Stomach (tissue), 19 donors: ENCODE measurements at places on chromosomes 6 and 20. TPM values are rescaled to one million over a fixed set of nuclear protein-coding genes. Genes with fewer than 3 reads are reported as not detected.

DNA sequence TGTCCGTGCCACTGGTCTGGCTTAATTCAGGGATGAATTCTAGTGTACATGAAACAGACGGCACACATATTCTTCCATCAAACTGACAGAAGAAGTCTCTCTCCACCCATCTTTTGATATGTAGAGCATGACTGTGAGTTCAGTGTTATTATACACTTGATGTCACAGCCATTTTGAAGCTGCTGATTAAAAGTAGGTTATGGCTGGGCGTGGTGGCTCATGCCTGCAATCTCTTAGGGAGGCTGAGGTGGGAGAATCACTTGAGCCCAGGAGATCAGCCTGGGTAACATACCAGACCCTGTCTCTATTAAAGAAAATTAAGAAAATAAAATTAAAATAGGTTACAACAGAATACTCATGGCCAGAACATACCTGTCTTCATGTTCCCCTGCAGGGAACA lies 20.7 kb downstream of the C6orf15 start:
- DNase-seq, result no peak

Gene CDC25B
- total RNA-seq, result 9.4 TPM

Gene SMPDL3A
- total RNA-seq, result 14.6 TPM

Gene PRICKLE4
- total RNA-seq, result 4.4 TPM

GRCh38 chr20:20409331-20409730 lies 41.4 kb downstream of the INSM1 start:
- no peak for DNase-seq

Gene MICB
- total RNA-seq, result not detected

GRCh38 chr6:113644861-113645575 lies 212.1 kb upstream of the MARCKS start:
- no peak for DNase-seq

DNA sequence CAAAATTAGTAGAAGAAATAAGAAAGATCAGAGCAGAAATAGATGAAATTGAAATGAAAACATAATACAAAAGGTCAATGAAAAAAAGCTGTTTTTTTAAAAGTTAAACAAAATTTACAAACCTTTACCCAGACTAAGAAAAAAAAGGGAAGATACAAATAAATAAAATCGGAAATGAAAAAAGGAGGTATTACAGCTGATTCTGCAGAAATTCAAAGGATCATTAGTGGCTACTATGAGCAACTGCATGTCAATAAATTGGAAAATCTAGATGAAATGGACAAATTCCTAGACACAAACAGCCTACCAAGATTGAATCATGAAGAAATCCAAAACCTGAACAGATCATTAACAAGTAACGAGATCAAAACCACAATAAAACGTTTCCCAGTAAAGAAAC lies 59.2 kb downstream of the ZFP64 start:
- DNase-seq, result no peak

DNA sequence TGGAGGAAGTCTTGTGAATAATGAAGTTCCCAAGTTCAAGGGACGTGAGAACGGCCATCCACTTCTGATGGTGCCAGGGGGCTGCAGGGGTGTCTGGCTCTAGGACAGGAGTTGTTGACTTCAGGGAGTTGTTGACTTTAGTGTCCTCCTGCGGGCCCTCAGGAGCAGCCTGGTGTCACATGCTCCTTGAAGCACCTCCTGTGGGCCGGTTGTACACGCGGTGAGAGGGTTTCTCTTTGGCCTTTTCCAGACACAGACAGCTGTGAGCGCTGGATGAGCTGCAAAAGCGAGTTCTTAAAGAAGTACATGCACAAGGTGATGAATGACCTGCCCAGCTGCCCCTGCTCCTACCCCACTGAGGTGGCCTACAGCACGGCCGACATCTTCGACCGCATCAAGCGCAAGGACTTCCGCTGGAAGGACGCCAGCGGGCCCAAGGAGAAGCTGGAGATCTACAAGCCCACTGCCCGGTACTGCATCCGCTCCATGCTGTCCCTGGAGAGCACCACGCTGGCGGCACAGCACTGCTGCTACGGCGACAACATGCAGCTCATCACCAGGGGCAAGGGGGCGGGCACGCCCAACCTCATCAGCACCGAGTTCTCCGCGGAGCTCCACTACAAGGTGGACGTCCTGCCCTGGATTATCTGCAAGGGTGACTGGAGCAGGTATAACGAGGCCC lies 77.8 kb downstream of the ISM1 start:
- no peak for DNase-seq

DNA sequence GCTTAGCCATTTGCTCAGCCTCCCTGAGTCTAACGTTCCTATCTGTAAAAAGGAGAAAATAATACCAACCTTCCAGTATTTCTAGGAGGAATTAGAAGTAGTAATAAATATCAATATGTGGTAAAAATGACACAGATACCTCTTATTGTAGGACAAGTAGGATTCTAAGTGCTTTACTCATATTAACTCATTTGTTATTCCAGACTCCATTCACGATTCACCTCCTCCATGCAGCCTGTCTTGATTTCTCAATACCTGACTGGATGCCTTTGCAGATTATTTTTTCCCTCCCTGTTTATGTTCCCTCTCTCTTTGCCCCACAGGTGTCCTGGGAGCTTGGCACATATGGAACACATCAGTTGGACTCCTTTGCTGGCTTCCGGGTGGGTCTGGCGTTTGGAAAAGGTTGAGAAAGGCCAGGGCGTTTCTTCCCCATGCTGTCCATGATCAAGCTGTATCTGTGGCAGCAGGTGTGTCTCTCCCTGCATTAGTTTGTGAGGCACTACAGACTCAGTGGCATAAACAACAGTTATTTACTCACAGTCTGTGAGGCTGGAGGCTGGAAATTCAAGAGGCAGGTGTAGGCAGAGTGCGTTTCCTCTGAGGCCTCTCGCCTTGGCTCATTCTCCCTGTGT lies 10.7 kb upstream of the DUSP22 start:
- no peak for DNase-seq

- DNase-seq, result no peak
Measured at GRCh38 chr6:166121726-166122125, 45.9 kb downstream of the TBXT start.

Gene GPX5
- not detected for total RNA-seq

Gene COL9A1
- total RNA-seq, result not detected

DNA sequence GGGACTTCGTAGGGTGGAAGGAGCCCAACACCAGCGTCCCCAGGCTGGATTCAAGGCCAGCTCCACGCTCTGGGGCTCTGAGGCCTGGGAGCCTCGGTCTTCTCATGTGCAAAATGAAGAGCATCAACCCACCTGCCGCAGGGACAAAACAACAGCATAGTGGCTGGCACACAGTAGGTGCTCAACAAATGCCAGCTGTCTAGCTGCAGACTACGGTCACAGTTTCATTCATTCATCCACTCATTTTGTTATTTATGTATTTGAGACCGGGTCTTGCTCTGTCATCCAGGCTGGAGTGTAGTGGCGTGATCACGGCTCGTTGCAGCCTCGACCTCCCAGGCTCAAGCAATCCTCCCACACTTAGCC lies 60.7 kb downstream of the CEBPB start:
- no peak for DNase-seq

GRCh38 chr6:92989656-92990055 lies 429.7 kb downstream of the EPHA7 start:
- no peak for DNase-seq

- peak; percentile 73 for DNase-seq
Measured at GRCh38 chr6:16277101-16277981, 39.0 kb downstream of the GMPR start.

Gene ARHGAP40
- not detected for total RNA-seq

DNA sequence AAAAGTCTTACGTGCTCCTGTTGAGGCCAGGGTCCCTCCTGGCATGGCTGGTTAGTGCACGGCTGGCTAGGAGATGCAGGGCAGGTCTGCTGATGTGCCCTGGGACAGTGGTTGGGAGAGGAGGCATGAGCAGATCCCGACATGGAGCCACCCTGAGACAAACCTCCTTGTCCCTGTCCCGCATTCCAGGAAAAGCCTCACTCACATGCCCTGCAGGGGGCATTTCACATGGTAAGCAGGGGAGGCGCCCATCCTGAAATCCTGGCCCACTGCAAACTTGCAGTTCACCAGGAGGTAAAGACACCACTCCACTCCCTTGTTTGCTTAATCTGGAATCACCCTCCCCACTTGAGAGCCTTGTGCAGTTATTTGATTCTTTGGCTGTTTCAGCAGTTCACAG lies 116.7 kb upstream of the SLC24A3 start:
- no peak for DNase-seq
